ENCODE measurements at places on chromosomes 2 and 18.

GRCh38 chr2:179817181-179817841 is 44.1 kb downstream of the ZNF385B start:
- DNase-seq = no peak

- no peak for DNase-seq
Measured at GRCh38 chr18:62388855-62389760, 64.0 kb downstream of the TNFRSF11A start.

GRCh38 chr2:183383854-183384253 is 259.6 kb downstream of the NUP35 start:
- no peak for DNase-seq

DNA sequence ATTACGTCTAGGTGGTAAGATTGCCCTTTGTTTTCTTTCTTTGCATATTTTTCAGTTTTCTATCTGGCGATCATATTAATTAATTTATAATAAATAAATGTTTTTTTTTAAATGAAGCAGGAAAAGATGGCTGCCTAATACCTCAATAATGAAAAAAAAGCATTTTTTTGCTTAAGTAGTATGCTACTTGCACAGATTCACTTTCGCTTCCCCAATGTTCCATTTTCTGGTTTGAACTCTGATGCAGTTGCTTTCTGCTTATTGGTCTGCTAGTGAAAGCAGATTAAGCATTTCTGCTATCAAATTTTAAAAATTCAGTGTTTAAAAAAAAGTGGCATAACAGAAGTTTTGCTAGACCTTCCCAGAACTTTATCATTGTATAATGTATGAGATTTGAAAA is 11.9 kb upstream of the TMEM182 start:
- no peak for DNase-seq

DNA sequence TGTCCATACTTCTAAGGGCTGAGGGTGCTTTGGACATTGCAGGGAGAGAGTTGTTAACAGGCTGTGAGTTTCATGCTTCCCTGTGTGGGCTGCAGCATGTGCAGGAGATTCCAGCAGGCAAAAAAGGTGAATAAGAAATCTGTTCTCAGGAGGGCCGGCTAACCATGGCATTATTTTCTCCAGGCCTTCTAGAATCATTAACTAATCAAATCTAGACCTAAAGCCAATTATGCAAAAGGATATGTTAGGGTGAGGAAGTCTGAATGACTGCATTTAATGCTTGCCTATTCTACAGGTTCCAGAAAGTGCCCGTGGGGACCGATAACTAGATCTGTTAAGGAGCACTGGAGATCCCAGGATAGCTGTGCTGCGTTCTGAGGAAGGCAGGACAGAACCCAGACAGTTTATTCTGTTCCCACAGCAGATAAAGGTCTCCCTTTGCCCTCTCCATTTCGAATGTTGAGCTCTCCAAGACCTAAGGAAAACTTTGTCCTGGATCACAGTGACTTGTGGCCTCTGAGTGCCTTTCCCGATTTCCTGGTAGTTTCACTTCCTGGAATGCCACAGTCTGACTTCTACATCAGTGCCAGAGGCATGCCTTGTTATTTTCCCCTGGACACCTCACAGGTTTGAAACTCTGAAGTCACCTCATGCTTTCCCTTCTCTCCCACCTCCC is 50.0 kb upstream of the ZFP36L2 start:
- no peak for DNase-seq

GRCh38 chr18:9839211-9839610 is 46.6 kb upstream of the TXNDC2 start:
- no peak for DNase-seq

DNA sequence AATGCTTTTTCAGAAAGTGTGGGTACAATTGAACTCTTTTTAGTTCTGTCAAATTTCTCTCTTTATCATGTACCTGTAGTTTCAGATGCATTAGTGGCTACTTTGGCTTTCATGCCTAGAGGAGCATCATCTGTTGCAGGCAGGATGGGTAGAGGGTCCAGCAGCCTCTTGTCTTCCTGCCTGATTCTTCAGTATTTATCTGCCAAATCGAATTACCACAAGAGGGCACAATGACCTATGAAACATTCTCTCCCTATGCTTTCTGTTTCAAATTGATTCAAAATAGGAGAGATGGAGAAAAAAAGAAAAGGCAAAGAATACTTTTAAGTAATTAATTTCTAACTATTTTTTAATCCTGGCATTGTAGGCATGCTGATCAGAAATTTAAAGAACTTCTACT is 477.2 kb downstream of the TRIB2 start:
- no peak for DNase-seq

DNA sequence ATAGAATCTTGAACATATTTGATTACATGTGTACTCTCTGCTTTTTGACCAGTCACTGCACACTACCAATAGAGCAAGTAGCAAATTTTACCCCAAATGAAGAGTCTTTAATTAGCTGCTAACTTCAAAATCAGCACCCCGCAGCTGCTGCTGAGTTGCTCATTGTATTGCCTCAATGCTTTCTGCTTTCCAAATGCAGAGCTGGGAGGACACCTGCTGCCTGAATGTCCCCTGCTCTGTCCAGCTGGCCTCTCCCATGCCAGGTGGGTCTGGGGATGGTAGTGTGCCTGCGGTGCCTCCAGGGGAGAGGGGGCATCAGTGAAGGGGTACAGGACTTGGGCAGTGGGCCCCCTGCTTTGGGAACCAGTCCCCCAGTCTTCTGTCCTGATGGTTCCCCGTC is 184.8 kb downstream of the PRKCE start:
- no peak for DNase-seq

GRCh38 chr2:99726691-99727090 is 236.9 kb upstream of the REV1 start:
- no peak for DNase-seq

DNA sequence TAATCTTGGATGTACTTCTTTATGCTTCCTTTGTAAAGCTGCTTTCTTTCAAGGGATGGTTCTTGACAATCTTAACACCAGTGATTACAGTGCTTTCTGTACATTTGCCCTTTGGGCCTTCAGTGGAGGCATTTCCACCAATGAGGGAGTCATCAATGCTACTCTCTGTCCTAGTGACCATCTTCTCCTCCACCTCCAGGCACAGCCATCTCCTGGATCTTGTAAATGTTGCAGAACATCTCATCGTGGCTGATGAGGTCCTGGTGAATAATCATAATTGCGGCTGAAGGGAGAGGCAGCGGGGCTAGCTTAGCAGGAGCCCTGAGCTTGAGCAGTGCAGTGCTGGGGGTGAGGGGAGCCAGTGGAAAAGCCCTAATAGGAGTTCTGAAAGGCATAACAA is 32.5 kb downstream of the IDH1 start:
- no peak for DNase-seq

- DNase-seq = peak; percentile 53
Measured at GRCh38 chr18:48806551-48807261, 144.1 kb downstream of the SMAD7 start.

- no peak for DNase-seq
Measured at GRCh38 chr18:61825386-61825785, 67.4 kb downstream of the RNF152 start.

DNA sequence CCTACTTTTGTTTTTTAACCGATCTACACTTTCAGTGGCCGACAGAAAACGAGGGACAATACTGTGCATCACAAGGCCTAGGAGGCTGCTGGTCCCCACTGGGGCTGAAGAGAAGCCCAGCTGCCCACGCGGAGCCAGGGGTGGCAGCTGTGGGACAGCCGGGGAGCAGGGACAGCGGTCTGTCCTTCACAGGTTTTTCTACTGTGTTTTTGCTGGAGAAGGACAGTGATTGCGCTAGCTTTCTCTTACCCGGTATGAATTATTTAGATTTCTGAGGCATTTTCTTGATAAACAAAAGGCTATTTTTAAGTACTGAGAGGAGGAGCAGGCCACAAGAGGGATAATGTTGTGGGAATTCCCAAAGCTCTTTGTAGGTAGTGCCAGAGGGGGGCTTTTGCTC is 219.8 kb downstream of the ATAD2B start:
- DNase-seq = no peak

DNA sequence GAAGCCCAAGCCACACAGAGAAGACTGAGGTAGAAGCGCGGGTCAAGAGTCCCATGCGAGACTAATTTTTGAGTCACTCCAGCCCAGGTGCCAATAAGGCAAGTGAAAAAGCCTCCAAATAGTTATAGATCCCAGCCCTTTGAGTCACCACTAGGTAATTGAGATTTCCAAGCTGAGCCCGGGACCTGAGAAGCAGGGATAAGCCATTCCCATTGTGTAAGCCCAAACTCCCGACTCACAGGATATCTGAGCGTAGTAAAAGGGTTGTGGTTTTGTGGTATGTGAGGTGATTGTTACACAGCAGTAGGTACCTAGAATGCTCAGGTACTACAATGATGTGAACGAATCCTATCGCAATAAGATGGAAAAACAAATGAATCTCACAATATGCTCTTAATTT is 560.7 kb downstream of the DSC3 start:
- DNase-seq = no peak

DNA sequence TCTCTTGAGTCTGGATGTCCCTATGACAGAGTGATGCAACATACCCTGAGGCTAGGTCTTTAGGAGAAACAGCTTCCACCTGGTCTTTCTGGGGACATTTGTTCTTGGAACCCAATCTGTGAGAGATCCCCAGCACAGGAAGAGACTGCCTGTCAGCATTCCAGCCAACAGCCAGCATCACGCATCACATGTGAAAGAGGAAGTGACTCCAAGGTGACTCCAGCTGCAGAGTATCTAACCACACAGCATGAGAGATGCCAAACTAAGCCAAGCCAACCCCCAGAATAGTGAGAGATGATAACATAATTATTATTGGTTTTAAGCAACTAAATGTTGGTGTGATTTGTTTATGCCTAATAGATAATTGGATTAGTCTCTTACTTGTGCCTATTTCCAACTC is 35.7 kb downstream of the C18orf63 start:
- no peak for DNase-seq

DNA sequence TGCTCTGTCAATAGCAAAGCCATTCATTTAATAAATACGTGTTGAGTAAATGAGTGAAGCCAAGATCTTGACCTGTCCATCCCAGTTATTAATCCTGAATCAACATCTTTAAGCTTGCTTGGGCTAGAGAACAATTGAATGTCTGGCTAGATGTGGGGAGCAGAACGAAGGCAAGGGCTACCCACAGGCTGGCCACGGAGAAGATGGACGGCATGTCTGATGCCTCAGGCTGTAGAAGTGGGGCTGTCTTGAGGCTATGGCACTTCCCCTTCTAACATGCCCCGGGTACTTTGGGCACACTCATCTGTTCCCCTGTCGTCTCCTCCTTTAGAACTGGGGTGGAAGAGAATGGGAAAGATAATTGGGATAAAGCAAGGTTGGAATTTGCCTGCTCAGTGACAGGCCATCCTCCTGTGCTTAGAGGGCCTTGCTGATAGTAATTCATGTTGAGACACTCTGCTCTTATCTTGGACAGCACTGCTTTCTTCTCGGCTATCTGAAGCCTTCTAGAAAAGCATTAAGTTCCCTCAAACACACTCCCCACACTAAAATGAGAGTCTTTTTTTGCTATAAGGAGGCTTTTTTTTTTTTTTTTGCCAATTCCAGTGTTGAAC is 225.7 kb downstream of the MREG start:
- no peak for DNase-seq

DNA sequence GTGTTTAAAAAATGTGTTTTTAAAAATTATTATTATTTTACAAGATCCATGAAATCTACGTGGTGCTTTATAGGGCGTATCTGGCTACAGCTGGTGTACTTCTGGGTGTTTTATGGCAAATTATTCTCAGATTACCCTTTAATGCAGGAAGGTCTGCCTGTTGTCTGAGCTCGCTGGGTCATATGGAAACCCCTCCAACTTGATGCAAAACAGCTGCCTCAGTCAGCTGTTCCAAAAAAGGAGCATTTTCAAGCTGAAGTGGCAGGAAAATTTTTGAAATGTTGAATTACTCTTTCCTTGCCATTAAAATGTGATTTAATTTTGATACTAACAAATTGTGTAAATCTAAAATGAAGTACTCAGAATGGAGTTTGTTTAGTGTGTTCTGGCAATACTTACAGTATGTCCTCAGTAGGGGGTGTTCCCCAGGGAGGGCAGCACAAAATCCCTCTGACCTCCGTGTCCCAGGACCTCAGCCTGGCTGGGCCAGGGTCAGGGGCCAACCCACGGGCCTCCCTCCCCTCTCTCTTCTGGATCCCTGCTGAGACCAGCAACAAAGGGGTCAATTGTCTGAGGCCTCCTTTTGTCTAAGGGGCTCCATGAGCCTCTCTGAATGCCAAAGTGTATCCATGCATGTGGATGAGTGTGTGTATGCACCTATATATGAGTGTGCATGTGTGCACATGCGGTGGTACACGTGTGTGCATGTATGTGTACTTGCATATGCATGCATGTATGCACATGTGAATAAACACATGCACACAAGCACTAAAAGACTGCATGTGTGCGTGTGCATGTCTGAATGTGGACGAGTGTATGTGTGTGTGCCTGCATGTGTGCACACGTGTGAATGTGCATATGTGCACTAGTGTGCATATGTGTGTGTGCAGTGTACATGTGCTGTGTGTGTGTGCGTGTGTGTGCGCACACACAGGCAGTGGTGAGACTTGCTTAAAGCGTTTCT is 105.4 kb downstream of the ACOXL start:
- DNase-seq = no peak

DNA sequence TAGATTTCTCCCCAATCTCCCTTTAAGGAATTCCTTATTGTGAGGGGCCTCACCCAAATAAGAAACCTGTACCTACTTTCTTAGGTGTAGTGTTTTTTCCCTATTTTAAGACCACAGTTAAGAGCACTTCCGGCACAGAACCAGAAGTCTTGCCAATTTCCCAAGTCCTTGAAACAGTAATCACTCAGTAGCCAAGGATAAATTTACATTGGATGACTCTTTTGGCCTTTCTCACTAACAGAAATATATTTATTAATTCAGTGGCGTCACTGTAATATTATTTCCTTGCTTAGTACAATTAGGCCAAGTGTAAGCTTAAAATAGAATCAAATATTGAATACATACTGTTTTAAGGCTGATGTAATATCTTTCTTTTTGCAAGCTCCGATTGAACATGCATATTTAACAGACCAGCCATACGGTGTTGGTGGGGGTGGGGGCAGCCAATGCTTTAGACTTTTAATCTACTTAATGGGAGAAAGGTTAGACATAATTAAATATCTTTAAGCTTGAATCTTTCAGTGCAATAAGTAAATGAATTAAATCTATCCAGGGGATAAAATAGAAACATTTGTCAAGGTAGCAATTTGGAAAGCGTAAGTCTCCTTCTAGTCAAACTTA is 50.8 kb upstream of the ITGA6 start:
- no peak for DNase-seq

DNA sequence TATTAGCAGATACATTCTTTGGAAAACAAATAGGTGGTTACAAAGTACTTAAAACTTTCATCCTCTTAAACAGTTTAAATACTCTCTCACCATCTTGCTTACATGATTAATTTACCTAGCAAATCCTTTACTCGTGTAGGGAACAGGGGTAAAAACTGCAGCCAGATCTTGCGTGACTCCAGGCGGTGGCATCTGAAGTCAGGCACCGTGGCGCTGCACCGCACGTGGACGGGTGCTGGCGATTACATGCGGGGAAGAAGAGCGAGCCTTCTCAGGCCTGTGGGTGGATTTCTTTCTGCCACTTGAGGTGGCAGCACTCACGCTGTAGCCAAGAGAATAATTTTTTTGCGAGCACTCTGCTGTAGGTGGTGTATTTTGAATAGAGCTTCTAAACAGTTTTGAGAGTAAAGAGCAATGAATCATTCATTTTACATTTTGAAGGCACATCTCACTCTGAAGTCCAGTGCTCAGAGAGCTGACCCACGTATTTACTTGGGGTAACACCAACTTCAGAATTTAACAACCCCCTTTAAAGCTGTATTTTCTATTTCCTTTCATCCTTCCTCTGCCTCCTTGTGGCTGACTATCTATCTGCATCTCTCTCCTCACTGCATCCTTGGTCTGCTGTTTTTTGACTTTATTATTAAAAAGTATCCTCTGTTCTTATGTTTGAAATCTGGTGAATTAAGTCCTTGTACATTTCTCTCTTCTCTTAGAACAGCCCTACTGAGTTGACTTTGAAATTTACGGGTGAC is 68.9 kb downstream of the EPAS1 start:
- DNase-seq = no peak

Measured in DND-41 (cell line).